Nucleus accumbens (tissue), 56 donors: ENCODE measurements at places on chromosomes 3 and 15.

DNA sequence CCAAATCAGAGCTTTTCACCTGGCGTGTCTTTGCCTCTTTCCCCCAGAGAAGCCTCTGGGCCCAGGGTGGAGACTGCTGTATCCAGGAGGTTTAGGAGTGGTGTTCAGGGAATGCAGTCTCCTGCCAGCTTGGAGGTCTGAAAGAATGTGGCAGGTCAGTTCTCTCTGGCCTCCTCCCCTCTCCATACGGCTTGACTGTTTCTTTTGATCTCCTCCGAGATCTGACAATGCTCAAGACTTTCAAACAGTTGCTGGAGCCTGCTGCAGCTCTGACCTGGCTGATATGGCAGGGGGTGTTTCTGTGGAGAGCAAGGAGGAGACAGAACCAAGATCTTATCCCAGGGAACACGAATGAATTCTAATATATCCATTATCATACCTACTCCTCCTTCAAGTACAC lies 24.7 kb upstream of the TM4SF4 start:
- DNase-seq, result no peak

DNA sequence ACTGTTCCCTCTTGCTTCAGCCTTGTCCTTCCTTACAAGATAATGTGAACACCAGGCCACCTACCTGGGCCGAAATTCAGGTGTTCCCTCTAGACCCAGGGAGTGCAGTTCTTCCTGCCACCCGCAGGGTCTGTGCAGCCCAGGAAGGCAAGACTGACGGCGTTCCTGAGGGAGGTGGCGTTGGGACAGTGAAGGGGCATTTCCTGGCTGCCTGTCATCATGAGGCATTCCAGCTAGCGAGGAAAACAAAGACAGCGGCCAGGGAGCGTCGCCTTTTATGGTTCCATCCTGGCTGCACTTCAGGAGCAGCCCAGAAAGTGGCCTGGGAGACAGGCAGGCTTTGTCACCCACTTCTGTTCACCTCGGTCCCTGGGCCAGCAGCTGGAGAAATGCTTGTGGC lies 84.8 kb upstream of the WNT5A start:
- no peak for DNase-seq

DNA sequence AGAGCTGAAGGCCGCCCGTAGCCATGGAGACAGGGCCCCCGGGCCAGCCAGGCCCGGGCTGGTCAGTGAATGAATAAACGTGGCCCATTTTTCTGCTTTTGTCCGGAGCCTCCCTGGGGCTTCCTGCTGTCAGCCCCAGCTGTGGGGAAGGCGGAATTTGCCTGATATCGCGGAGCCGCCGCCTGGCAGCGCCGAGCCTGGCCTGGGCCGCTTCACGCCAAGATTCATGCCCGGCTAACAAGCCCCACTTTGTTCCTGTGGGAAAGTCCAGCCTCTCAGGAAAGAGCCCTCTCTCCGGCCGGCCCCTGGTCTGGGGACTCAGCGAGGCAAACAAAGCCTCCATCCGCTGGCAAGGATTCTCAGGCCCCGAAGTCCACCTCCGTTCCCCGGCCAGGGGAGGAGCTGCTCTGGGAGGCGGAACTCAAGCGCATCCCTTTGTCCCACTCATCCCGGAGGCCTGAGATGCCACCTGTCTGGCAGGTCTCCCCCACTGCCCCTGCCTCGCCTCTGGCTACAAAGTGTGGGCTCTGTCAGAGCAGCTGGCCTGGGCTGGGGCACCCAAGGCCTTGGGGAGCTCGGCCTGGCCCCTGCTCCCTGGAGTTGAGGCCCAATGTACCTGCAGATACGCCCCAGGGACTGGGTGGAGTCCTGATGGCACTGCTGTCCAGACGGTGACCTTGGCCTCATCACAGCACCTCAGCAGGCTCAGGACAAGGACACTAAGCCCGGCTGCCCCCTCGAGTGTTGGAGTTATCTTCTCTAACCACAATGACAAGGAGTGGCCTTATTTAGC lies 51.6 kb upstream of the SLC6A11 start:
- peak; percentile 47 for DNase-seq

- DNase-seq, result no peak
These were observed 795 bp downstream of the MCM2 start for GRCh38 chr3:127598841-127599570.

- no peak for DNase-seq
These were observed 34.7 kb downstream of the PEX5L start for GRCh38 chr3:180002006-180002405.

DNA sequence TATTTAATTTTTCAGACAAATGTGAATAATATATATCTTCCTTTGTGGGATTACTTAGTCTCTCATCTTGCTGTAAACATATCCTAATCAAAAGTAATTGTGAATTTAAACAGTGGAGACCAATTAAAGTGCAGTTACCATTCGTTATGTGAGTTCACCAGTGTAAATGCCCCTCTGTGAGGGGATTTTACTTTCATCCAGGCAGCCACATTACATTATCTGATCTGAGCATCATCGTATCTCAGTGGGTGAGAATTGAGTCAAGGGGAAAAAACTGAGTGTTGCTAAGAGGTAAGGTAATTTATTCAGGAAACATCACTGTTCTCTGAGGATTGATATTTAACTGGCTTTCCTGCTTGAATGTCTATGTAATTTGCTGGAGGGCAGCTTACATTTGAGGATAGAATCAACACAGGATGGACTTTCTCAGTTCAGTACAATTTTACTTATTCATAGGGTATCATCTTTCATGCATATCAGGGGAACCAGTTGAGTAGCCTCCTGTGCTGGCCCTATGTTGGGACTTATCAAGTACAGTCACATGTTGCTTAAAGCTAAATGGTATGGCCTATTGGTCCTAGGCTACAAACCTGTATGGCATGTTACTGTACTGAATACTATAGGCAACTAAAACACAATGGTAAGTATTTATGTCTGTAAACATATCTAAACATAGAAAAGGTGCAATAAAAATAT lies 219.7 kb downstream of the CD47 start:
- no peak for DNase-seq

DNA sequence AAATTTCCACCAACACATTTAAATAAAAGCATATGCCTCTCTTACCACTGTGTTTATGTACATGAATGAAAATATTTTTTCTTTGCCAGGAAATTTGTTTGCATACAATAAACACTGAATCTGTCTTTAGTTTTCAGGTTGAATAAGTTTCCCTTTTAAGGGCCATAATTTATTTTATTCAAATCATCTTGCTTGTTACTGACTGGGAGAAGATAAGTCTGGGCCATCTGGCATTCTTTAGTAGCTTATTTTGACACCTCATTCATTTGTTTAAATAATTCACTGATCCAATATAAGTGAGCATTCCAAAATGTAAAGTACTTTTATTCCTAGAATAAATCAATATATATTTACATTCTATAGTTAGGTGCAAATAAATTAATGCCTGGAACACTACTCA lies 1001.3 kb downstream of the PLOD2 start:
- no peak for DNase-seq

DNA sequence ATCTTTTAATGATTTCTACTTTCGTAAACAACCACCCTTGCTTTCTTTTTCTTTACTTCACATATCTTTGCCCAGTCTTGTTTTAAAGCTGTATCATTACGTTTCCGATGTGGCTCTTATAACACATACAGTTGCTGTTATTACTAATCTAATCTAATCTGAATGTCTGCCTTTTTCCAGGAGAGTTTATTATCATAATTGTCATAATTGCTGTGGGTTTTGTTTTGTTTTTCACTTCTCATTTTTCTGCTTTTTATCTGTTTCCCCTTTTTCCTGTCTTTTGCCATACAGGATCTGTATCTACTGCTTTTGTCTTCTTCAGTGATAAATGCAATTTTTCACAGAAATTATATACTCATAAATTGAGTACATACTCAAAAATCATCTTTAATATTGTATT lies 24.9 kb downstream of the HACL1 start:
- DNase-seq, result no peak

GRCh38 chr3:105235785-105236184 lies 130.9 kb upstream of the ALCAM start:
- no peak for DNase-seq

GRCh38 chr3:123008840-123009239 lies 18.7 kb downstream of the SEMA5B start:
- DNase-seq, result peak; percentile 13

GRCh38 chr3:13079051-13079450 lies 5.8 kb upstream of the IQSEC1 start:
- DNase-seq, result no peak

DNA sequence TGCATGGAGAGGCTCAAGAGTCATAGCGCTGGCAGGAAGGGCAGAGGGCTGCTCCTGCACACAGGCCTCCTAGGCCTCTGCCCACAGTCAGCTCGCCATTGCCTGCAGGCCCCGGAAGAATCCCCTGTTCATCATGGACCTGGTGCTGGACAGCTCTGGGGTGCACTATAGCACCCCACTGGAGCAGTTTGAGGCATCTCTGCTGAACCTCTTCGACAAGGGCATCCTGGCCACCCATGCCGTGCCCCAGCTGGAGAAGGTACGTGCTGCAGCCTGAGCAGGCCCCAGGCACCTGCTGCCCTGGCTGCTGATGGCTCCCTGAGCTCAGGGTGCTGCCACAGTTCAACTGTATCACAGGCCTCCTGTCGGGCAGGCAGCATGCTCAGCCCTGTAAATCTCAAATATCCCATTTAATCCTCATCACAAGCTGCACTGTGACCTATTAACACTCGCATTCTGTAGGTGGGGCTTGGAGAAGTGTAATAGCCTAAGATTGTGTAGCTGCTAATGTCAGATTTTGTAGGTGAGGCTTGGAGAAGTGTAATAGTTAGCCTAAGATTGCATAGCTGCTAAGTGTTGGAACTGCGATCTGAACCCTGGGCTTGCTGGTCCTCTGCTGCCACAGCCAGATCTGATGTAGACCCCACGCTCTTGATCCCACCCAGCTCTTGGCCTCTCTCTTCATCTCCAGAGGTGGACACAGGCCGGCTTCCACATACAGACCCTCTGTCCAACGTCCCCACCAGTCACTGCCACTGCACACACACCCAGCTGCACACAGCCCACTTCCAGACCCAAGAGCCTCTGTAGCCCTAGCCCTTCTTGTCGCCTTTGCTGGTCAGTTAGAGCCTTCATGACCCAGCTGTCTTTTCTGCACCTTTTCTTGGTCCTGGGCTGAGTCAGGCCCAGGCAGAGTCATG lies 31.9 kb downstream of the DNAH1 start:
- DNase-seq, result no peak

DNA sequence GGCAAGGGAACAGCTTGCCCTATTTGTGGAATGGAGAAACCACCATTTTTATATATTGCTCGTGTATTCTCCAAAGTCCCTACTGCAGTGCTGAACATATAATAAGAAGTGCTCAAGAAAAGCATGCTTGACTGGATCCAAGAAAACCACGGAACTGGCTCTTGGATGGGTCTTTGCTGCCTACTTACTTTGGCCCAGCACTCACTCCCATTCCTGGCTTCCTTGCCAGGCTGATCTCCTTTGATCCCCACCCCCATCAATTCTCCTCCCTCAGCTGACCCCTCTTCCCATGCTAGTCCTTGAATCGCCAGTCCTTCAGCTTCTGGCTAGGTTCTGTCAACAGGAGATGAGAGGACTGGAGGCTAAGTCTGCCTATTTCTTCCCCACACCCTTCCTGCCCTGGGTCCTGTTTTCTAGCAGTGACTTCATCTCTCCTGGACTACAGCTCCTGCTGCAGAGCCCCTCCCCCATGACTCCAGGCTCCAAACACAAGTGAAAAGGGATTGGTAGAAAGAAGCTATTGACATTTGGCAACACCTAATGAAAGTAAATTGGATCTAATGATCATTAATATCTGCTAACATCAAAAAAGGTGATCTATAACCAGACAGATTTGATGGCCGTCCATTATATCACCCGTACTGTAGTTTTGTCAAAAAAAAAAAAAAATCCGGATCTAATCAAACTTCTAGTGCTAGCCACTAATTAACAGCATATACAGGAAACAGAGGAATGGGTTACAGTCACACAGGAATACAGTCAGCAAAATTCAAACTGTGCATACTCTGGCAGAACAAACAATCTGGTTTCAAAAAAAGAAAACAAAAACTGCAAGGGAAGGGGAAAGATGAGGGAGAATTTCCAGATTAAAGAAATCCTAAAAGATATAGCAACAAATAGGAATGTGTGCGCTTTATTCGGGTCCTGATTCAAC lies 7.8 kb downstream of the FAM240A start:
- DNase-seq, result no peak

- peak; percentile 27 for DNase-seq
These were observed 22.9 kb upstream of the HHATL start for GRCh38 chr3:42725454-42725853.

GRCh38 chr3:111577798-111578685 lies 17.1 kb downstream of the ZBED2 start:
- no peak for DNase-seq

GRCh38 chr3:37514055-37514665 lies 339.8 kb upstream of the LRRFIP2 start:
- DNase-seq, result no peak

- DNase-seq, result no peak
These were observed 1076.3 kb upstream of the EPHA6 start for GRCh38 chr3:95738045-95738444.

DNA sequence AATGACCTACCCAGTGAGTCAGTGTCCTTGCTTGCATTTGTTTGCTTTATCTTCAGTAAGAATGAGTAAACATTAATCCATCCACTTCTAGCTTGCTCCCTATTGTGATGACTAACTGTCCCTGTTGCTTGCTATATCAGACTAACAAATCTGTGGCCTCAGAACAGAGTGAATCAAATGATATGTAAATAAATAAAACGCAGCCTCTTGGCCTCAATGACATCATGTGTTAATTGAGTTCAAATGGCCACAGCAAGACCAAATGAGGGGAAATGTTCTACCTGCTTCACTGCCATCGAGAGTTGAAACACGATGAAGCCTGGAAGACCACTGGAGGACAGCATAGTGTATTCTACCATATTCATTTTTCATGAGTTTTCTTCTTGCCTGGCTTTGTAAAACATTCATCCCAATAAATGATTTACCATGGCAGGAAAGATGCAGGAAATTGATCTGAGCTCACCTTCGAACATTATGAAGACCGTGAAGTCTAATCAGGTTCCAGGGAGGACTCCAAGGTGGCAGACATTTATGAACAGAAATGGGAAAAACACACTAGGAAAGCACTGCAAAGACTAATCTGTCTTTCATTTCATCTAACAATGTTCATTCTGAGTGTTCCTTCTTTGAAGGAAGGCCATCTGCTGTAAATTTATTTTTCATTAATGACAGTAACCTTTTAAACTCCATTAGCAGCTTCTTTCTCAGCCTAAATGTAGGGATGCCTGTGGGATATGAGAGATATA lies 1144.5 kb downstream of the TUSC7 start:
- no peak for DNase-seq

GRCh38 chr3:145628211-145628610 lies 532.8 kb downstream of the PLOD2 start:
- DNase-seq, result no peak

DNA sequence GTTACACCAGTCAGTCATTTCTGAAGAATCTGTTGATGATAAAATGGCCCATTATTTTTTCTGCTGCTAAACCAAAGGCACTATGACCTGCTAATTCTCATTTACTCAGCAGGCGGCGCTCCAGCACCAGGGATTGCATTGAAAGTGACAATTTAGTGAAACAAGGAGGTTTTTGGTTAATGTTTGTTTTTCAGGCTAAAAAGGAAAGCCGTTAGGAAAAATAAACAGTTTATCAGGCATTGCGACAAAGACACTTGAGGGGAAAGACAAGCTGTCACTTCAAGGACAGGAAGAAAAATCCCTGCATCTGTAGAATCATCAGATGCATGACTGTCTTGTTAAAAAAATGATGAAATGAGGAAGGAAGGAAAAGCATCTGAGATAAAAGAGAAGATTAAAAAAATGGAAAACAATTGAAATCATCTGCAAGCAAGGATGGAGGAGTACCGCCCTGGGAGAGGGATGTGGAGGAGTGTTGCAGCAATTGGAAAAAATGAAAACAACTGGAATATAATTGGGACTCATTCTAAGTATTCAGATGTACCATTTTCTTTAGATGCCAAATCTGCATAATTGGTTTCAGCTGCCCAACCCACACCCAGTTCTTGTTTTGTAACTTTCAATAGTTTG lies 54.0 kb downstream of the NR1D2 start:
- no peak for DNase-seq
